Activated T-cell treated with anti-CD3 and anti-CD28 coated beads for 24 hours (primary cell): ENCODE measurements at places on chromosomes 16 and 17.

GRCh38 chr17:48192321-48192731 lies 84.8 kb downstream of the SNX11 start:
- no peak for DNase-seq

- no peak for DNase-seq
Observed at GRCh38 chr16:52398491-52398960, 148.4 kb downstream of the TOX3 start.

GRCh38 chr16:75385507-75386152 lies 47.7 kb downstream of the CFDP1 start:
- no peak for DNase-seq

DNA sequence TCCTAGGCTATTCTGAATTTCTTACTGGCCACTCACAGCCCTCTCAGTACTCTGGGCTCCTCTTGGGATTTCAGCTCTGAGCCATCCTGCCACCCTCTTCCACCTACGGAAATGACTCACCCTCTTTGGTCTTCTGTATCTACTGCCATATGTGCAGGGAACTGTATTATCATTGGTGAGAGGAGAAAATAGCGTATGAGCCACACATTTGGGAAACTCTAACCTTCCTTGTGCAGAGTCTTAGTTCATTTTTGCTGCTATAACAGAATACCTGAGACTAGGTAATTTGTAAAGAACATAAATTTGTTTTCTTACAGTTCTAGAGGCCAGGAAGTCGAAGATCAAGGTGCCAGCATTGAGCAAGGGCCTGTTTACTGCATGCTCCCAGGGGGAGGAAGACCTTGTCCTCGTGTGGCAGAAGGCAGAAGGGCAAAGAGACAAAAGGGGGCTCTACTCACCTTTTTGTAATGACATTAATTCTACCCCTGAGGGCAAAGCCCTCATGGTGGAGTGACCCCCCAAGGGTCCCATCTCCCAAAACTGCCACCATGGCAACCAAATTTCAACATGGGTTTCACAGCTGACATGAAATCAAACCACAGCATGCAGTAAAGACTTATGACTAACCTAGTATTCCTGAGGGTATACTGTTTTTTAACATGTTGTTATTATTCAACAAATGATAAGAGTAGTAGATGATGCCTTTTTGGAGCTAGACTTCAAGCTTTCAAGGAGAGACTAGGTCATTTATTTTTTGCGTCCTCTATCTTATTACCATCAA lies 191.8 kb downstream of the PRKCA start:
- no peak for DNase-seq

DNA sequence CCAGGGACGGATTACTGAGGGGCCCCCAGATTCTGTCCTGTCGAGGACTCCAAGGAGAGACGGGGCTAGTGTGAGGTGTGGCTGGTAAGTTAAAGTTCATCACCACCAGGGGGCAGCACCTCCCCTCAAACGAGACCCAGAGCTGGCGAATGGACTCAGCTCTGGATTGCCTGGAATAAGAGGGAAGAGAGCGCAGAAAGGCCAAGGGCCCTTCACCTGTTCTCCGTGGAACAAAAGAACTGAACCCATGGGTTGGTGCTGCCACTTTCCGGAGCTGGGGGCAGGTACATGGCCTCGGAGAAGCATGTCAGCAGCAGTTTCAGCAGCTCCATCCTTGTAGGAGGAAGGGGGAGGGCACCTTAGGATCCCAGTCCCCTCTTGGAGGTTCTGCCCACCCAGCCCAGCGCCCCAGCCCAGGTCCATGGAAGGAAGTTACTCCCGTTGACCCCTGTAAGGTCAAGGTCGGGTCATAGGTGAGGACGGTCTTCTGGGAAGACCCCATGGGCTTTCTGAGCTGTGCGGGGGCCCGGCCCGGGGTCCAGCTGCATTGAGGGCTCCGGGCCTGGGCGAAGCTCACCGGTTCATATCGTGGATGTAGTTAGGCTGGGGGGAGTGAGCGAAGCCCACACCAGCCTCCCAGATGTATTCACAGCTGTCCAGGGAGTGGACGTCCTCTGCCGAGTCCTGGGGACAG lies 10.8 kb downstream of the HID1 start:
- DNase-seq, result peak; percentile 80

GRCh38 chr17:29115961-29116803 lies 64.0 kb downstream of the MYO18A start:
- peak; percentile 47 for DNase-seq

GRCh38 chr17:13837417-13837816 lies 231.9 kb upstream of the COX10 start:
- no peak for DNase-seq

DNA sequence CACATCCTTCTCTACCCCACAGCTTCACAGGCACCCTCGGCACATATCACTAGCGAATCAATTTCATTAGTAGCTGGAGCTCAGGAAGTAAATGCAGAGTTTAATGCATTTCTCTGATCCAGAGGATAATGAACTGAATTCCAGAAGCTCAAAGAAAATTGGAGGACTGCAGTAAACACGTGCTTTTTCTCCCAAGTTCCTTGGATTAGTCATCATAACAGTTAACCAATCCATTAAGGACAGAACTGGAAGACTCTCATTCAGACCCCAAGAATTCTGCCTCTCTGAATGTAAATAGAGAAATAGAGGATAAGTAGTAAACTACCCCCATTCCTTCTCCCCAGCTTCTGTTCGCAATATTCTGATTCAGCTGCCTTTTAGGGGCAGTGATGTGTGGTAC lies 40.7 kb downstream of the DUSP14 start:
- DNase-seq, result no peak

DNA sequence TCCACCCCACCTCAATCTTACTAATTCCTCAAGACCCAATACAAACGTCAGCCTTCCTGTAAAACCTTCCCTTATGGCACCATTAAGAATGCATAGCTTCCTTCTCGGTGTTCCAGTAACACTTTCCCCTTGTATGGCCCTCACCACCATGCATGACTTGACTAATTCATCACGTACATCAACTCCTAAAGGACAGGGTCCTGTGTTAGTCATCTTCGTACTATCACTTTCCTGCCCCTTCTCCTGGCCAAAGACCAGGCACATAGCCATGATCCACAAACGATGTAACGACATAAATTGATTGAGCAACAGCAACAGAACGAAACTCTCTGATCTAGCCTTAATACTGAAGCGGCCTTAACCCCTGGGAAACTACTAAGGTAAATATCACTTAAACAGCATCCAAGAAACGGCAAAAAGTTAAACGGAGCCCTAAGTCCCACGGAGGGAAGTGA lies 612 bp downstream of the PSMD12 start:
- peak; percentile 29 for DNase-seq

DNA sequence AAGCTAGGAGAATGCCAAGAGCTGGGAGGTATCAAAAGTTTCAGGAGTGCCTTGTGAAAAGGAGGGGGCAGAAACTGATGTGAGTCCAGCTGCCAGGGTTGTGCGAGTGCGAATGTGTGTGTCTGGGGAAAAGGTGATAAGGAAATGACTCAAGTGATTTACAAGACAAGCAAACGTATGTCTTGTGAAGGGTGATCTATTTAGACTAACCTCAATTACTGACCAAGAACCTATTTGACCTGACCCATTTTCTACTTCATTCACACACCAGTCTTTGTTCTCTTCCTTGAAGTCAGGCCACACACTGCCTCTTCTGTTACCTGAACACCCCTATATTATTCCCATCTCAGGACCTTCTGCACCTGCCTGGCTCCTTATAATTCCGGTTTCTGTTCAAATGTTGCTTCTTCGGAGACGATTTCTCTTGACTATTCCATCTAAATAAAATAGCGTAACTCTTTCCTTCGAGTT lies 1.0 kb downstream of the GDE1 start:
- DNase-seq, result no peak

DNA sequence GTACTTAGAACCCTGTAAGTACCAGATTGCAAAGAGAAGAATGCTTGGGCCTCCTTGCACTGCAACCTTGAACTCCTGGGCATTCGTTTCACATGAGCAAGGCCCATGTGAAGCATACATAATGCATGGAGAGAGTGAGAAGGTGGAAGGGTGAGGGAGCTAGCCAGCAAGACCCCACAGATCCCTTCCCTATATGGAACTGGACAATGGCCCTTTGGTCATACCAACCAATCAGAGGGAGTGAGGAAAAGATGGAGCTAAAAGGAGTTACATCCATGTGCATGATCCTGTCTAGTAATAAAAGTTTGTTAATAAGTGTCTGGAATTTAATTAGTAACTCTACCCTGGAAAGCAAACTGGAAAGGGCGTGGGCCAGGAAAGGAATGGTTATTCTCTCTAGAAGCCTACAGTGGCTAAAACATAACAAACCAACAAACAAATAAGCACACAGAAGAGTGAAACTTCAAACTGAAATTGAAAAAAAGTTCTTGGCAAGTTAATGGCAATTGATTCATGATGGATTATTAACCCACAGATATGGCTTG lies 29.6 kb downstream of the DNAH3 start:
- DNase-seq, result no peak

DNA sequence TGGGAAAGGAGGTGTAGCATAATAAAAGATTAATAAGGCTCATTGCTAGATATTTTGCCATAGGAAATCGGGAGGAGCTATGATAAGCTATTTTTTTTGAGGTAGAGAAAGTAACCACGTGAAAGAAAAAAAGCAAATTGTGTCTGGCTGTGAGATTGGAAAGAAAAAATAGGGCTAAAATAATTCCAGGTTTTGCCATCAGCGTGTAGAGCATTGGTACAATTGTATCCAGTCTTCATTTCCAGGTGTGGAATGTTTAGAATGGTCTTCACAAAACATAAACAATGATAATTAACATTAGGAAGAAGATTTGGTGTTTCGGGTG lies 1.1 kb downstream of the TANC2 start:
- no peak for DNase-seq

DNA sequence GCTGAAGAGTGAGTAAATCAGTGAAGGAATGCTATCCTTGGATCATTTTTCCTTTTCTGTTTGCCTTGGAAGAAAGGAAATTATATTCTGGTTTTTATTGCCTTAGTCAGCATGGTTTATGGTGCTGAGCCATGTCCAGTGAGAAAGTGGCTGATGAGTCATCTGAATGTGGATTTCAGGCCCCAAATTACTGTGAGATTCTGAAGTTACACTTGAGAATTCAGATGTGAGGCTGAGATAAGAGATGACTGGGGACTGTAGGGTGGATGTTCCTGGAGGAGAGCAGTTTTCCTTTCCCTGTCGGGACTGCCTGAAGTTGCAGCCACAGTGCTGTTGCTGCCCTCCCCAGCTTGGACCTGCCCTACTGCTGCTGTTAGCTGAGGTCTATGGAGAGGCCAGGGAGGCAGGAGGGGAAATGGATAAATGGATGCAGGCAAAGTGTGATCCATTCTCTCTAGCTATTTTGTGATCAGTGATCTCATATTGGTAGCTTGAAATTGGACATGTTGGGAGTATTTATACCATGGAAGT lies 4.2 kb upstream of the MAP3K14 start:
- no peak for DNase-seq

DNA sequence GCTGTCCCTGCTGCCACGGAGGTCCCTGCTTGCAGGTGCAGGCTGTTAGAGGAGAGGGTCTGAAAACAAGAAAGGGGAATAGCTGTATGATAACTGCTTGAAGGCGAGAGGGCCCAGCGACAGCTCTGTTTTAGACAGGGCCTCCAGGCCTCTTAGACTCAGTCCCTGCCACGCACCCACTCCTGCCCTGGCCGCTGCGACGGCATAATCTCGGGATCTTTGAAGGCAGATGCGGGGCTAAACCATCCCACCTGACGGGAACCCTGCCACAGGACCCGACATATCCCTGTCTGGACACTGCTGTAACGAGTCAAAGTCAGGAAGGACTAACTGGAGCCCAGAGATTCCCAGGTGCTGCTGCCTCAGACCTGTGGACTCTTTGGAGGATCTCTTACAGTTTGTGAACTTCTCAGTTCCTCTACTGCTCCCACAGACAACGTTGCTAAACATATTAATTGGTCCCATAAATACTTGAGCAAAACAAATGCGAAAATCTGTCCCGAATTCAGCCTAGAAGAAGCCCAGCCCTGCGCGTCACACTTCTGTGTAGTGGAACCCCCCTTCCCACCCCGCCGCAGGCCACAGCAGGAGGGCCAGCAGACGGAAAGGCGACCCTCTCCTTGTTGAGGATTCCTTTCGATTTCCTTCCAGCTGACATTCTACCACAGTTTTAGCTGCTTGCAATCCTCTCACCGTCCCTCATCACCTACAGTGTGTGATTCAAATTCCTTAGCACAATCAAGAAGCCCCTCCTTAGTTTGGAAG lies 998 bp upstream of the TMEM11 start:
- DNase-seq, result no peak

- DNase-seq, result no peak
Observed at GRCh38 chr17:54662978-54663876, 237.4 kb upstream of the TOM1L1 start.

DNA sequence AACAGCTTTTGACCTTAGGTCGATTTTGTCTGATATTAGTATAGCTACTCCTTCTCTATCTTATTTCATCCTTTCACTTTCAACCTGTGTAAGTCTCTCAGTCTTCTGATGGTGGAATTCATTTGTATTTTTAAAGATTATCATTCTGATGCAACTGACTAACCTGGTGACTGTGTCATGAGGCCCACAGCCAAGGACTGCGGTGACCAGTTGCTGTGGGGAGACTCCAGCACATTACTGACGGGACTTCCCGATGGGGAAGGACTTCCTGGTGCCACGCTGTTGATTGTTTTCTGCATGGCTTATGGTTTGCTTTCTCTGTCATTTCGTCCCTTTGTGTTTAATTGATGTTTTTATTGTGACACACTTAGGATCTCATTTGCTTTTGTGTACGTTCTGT lies 34.2 kb downstream of the RMI2 start:
- peak; percentile 37 for DNase-seq

- no peak for DNase-seq
Observed at GRCh38 chr16:59180083-59180476, 446.0 kb upstream of the GOT2 start.

DNA sequence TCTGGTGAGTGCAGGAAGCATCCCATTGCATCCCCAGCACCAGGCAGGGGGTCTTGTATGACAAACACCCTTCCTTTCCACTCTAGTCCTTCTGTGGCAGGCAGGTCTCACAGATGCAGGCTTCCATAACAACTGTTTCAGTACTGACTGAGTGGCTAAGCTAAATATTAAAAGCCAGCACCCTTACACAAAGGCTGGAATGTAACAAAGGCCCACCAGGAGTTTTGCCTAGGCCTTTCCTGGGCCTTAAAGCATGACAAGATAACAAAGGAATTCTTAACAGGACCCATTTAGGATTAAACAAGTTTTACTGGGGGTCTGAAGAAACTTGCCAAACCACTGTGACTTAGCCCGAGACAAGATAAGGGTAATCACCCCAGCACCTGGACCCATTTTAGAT lies 228.9 kb upstream of the RPL38 start:
- DNase-seq, result no peak

- DNase-seq, result no peak
Observed at GRCh38 chr17:71071041-71071440, 901.7 kb downstream of the KCNJ2 start.
